Stimulated activated CD8-positive, alpha-beta memory T cell treated with anti-CD3 and anti-CD28 coated beads, Interleukin-7, amount 100 ng/mL, for 4 hours (primary cell): ENCODE measurements at places on chromosomes 1 and 21.

DNA sequence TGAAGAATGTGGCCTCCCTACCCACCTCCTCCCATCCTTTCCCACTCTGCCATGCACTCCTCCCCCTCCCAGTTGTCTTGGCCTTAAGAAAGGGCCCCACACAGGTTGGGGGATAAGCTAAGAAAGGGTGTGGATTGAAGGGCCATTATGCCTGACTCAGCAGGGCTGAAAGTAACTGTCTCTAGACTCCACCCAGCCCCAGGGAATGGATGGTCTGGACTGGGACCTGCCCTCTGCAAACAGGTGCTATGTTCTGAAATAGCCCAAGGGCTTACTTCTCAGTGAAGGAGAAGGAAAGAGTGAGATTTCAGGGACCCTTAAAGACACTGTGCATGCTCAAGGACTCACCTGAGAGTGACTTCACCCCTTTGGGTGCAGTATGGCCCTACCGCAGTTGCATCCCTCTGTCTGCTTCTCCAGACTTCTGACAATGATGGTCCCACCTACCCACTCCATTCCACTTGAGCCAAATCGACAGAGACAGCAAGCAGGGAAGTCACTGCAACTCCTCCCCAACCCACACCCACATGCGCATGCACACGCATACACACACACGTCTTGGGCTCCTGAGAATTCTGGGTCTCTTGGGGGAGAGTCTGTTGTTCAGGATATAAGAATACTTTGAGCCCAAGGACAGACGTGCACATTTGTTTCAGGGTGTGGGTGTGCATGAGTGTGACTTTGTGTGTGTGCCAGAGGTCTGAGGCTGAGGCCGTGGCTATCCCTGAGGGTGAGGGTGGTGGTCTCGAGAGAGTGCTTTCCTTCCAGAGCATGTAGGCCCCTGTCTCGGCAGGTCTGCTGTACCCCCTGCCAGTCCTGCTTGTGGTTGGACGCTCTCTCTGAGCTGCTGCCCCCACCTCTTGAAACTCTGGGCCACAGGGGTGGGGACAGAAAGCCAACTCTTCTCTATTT, 231.9 kb downstream of the PTPRU start:
- no peak for DNase-seq

DNA sequence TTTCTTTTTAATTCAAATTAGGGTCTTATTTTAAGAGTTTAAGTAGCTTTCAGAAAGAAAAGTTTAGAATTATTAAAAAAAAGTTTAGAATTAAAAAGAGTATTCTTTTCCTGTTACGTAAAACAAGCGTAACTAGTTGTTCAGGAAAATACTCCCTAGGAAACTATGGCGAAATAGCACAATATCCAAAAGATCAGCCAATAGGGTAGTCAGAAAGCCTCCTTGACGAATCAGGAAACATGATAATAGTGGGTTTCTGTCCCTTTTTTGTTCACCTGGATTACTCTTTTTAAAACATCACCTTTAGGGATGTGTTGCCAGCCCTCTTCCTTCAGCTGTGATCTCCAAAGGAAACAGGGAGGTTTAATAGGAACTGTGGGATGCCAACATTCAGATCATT, 25.2 kb downstream of the S1PR1 start:
- DNase-seq, result no peak

- no peak for DNase-seq
These were observed 25.2 kb downstream of the CDC42 start for GRCh38 chr1:22077728-22078127.

DNA sequence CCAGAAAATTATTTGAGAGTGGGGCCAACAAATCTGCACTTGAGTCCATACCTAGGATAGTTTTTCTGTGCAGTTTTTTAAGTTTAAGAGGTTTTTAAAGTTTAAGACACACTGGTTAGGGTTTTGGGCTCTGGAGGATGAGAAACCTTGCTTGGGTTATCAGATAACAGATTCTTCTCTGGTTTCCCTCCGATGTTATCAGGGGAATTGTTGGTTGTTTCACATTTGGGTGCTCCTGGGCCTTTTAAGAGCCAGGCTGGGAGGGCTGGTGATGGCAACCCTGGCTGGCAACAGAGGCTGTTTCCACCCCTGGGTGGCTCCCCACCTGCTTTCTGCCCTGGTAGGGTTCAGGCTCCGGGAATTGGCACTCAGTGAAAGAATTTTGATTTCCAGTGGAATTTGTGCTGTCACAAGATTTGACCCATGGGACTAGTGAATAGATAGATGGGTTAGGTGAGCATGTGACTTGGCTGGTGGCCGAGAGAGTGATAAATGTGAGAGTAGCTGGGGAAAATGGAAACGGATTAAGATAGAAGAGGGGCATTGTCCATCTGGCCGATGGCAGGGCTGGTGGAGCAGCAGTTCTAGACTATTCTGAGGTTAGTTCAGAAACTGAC, 14.8 kb downstream of the VANGL1 start:
- no peak for DNase-seq

- DNase-seq, result no peak
These were observed at the start of gene ADAMTSL4 for GRCh38 chr1:150548632-150549495. TSS of gene ADAMTSL4 (plus strand) at chr1:150549408. CDS start at chr1:150552289, 2,881 bp downstream.

DNA sequence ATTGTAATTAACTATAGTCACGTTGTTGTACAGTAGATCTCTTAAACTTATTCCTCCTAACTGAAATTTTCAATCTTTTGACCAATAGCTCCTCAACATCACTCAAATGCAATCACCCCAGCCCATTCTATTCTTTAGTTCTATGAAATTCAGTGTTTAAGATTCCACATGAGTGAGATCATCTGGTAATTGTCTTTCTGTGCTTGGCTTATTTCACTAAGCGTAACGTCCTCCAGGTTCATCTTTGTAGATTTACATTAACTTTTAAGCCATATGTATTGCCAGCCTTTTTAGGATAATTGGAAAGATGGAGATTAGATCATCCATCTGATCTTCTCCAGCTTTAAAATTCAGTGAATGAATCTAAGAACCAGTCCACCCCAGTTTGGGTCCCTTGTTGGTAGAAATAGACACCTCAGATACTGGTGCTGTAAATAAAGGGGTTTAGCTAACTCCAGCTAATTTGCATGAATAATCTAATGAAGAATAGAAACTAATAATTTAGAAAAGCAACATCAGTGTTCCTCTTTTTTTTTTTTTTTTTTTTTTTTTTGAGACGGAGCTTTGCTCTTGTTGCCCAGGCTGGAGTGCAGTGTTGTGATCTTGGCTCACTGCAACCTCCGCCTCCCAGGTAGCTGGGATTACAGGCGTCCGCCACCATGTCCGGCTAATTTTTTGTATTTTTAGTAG, 7.0 kb downstream of the S100A10 start:
- no peak for DNase-seq
